Camera-type eye (tissue), 1 donor: ENCODE measurements at places on chromosomes 7 and 10. TPM values are rescaled to one million over a fixed set of nuclear protein-coding genes. Genes with fewer than 3 reads are reported as not detected.

Gene NUTM2E
- total RNA-seq = 0.33 TPM

Gene SYCE1
- not detected for total RNA-seq

Gene GARIN1A
- total RNA-seq = 0.49 TPM

Gene GDF2
- not detected for total RNA-seq

Gene SORCS1
- total RNA-seq = 66.1 TPM

Gene CLRN3
- not detected for total RNA-seq

Gene BTRC
- 37.6 TPM for total RNA-seq

Gene C10orf67
- total RNA-seq = 0.11 TPM

Gene C10orf62
- total RNA-seq = not detected

Gene NUDT13
- total RNA-seq = 1.5 TPM

Gene PNLIPRP2
- total RNA-seq = not detected

Gene PPP1R17
- 0.33 TPM for total RNA-seq
